ENCODE measurements at places on chromosomes 7 and 10. TPM values are rescaled to one million over a fixed set of nuclear protein-coding genes. Genes with fewer than 3 reads are reported as not detected.

ASNS gene
- total RNA-seq, result 57.8 TPM

AKR1C4 gene
- 0.30 TPM for total RNA-seq

CDK6 gene
- 12.3 TPM for total RNA-seq

OLAH gene
- total RNA-seq, result 0.77 TPM

RGR gene
- not detected for total RNA-seq

VIPR2 gene
- 0.06 TPM for total RNA-seq

SORCS3 gene
- not detected for total RNA-seq

Data from A549 treated with Hydrocortisone at 1 μM for 4 hours (cell line).